ENCODE measurements at places on chromosomes 2 and 18. TPM values are rescaled to one million over a fixed set of nuclear protein-coding genes. Genes with fewer than 3 reads are reported as not detected.

Gene ZAP70
- under 0.01 TPM for total RNA-seq

Gene SLC11A1
- 0.29 TPM for total RNA-seq

DNA sequence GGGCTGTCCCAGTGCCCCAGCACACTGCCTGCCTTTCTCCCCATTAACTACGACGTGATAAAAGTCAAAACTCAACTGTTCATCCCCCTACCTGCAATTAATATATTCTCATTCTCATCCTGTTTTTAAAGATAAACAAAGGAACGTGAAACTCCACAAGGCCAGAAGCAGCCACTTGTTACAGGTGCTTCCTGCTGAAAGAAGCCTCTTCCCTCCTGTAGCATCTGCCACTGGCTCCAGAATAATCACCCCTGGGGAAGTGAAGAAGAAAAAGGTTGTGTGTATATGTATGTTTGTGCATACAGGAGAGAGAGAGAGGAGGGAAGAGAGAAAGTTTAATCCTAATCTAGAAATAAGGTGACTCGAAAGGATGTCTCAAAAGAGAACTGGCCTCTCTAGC is 27.1 kb downstream of the KIAA2012 start:
- no peak for DNase-seq

DNA sequence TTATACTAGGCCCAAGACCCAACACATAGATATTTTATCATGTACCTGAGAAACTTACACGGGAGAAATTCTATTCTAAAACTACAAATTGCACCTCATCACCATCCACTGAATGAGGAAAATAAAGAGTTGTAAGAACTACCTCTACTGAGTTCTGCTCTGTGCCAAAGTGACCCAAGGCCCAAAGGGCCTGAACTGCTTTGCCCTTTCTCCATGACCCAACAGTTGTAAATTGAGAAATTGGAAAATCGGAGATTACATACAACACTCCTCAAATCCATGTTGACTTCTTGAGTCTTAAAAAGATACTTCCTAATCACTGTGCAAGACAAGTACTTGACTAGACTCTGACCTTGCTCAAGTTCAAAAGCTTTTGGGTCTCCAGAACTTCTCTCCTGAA is 8.8 kb downstream of the NR4A2 start:
- DNase-seq, result no peak

GRCh38 chr2:230068016-230068650 is 591 bp downstream of the SLC16A14 start:
- DNase-seq, result peak; percentile 85

- DNase-seq, result no peak
Observed at GRCh38 chr2:88697370-88698026, 6.0 kb downstream of the RPIA start.

DNA sequence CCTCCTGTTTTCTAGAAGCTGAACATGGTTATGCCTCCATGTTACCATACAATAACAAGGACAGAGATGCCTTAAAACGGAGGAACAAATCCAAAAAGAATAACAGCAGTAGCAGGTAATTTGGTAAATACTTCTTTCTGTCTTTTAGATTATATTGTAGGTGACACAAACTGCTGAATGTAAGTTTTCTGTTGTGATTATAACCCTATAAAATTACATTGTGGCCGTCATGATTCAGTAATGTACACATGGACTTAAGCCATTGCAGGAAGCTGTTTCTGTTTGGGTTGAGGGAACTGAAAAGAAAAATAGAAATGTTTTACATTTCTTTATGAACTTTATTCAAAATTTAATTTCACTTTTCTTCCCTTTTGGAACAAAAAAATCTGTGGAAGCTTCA is 1.2 kb downstream of the MXD1 start:
- DNase-seq, result no peak

- no peak for DNase-seq
Observed at GRCh38 chr18:23735021-23735464, 45.8 kb downstream of the LAMA3 start.

Measured in osteoblast (primary cell).